ENCODE measurements at places on chromosomes 7 and 10.

DNA sequence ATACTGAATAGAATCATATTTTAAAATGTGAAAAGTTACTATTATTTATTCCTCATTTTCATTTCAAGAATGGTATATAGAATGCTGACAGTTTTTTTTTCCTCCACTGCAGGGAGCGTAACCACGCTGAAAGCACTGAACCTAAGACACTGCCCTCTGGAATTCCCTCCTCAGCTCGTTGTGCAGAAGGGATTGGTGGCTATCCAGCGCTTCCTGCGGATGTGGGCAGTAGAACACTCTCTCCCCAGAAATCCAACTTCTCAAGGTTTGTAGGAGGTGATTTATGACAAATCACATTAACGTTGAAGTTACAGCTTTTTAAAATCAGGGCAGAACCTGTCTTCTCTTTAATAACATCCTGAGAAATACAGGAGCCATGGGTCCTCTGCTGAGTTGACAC is 12.4 kb downstream of the LRRC27 start:
- no peak for DNase-seq

GRCh38 chr10:101780818-101781654 is 2.2 kb downstream of the NPM3 start:
- peak; percentile 42 for DNase-seq

- DNase-seq = no peak
Observed at GRCh38 chr7:151808400-151809145, 68.3 kb downstream of the PRKAG2 start.

- DNase-seq = no peak
Observed at GRCh38 chr7:41688906-41689305, 14.0 kb downstream of the INHBA start.

- DNase-seq = no peak
Observed at GRCh38 chr10:359762-360161, 224.5 kb downstream of the ZMYND11 start.

- no peak for DNase-seq
Observed at GRCh38 chr10:125720002-125720382, 483 bp downstream of the EDRF1 start.

DNA sequence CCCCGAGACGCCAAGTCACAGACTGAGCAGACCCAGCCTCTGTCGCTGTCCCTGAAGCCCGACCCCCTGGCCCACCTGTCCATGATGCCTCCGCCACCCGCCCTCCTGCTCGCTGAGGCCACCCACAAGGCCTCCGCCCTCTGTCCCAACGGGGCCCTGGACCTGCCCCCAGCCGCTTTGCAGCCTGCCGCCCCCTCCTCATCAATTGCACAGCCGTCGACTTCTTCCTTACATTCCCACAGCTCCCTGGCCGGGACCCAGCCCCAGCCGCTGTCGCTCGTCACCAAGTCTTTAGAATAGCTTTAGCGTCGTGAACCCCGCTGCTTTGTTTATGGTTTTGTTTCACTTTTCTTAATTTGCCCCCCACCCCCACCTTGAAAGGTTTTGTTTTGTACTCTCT is 215.6 kb downstream of the TCF7L2 start:
- DNase-seq = no peak

Data from NCI-H1930 (cell line).